ENCODE measurements at places on chromosomes 7 and 10.

GRCh38 chr10:71553432-71553831 is 156.7 kb downstream of the CDH23 start:
- no peak for DNase-seq

DNA sequence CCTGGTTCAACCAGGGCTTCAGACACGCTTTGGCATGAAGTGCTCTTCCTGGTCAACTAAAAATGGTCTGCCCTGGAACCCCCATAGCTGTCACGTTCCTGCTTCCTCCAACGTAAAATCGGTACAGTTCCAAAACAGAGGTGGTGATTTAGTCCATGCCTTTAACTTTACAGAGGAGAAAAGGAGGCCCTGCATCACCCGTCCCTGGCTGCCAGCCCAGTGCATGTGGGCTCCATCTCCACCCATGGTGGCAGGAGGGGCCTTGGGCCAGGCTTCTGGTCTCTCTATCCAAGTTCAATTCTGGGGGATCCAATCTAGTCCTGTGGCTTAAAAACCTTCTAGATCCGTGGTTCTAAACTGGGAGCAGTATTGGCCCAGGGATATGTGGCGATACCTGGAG is 18.7 kb downstream of the ECHDC3 start:
- DNase-seq = no peak

- no peak for DNase-seq
Observed at GRCh38 chr7:31228957-31229356, 111.6 kb downstream of the NEUROD6 start.

GRCh38 chr10:114392112-114392835 is 12.0 kb downstream of the AFAP1L2 start:
- no peak for DNase-seq

GRCh38 chr7:143518521-143518920 is 40.8 kb downstream of the TAS2R41 start:
- no peak for DNase-seq

DNA sequence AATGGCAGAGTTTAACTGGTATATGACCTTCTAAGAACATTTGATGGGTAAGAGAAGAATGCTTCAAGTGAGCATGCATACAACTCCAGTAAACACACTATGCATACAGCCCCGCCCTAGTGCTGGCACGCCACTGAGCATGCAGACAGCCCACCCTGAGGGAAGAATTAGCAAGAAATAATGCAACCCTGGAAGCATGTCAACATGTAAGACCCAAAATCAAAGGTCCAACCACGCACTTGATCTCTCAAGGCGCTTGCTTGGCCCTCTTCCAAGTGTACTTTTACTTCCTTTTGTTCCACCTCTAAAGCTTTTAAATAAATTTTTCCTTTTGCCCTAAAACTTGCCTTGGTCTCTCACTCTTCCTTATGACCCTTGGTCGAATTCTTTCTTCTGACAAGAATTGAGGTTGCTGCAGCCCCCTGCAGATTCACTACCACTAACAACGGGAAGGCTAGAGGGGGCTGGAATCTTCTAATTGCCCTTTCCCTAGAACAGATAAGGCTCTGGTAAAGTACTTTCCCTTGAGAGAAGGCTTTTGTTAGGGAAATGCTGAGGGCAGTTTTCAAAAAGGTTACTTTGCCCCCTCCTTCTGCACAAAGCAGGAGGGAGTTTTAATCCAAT is 3.4 kb downstream of the FAM24B start:
- DNase-seq = no peak

- no peak for DNase-seq
Observed at GRCh38 chr7:91636728-91637127, 243.8 kb downstream of the MTERF1 start.

DNA sequence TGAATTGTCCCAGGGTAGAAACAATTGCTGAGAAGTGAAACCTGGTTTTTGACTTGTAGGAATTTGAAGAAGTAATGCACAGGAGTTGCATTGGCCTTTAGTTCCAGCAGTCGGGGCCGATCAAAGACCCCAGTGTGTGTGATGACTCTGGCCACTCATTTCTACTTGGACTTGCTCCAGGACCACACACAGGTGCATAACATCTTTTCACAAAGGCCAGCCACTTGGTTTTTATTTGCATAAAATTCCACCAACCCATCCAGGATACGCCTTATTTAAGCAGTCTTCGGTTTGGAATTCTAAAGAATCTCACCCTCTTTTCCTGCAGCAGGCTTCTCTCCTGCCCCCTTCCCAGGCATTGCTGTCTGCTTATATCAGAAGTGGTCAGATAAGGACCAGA is 162.0 kb upstream of the HABP2 start:
- DNase-seq = no peak

- no peak for DNase-seq
Observed at GRCh38 chr7:16210171-16210570, 211.2 kb downstream of the CRPPA start.

GRCh38 chr10:16856092-16856491 is 38.9 kb upstream of the RSU1 start:
- DNase-seq = no peak

Measured in iris pigment epithelial cell (primary cell).